Right renal pelvis (tissue), 4 donors: ENCODE measurements at places on chromosomes 16 and 17. TPM values are rescaled to one million over a fixed set of nuclear protein-coding genes. Genes with fewer than 3 reads are reported as not detected.

SLC13A5 gene
- 5.2 TPM for polyA plus RNA-seq

MGAT5B gene
- 1.8 TPM for polyA plus RNA-seq

TMEM220 gene
- 10.2 TPM for polyA plus RNA-seq

AATK gene
- polyA plus RNA-seq: 3.5 TPM

CES5A gene
- 0.37 TPM for polyA plus RNA-seq

KRT39 gene
- polyA plus RNA-seq: not detected

DYNLRB2 gene
- polyA plus RNA-seq: 9.5 TPM

GUCY2D gene
- 0.56 TPM for polyA plus RNA-seq

CDH13 gene
- polyA plus RNA-seq: 10.1 TPM

MYH8 gene
- 0.97 TPM for polyA plus RNA-seq

LAT gene
- 4.5 TPM for polyA plus RNA-seq

NPW gene
- polyA plus RNA-seq: 10.3 TPM

GGT6 gene
- polyA plus RNA-seq: 9.3 TPM

DUSP3 gene
- 62.1 TPM for polyA plus RNA-seq

DHX38 gene
- 64.3 TPM for polyA plus RNA-seq

EME1 gene
- 7.6 TPM for polyA plus RNA-seq

LGALS9B gene
- 0.15 TPM for polyA plus RNA-seq

WNT9B gene
- polyA plus RNA-seq: 11.4 TPM

TPSG1 gene
- polyA plus RNA-seq: 1.3 TPM

OTOP3 gene
- polyA plus RNA-seq: not detected

RNF43 gene
- polyA plus RNA-seq: 13.7 TPM

SULT1A2 gene
- polyA plus RNA-seq: 0.83 TPM

RAB26 gene
- 2.4 TPM for polyA plus RNA-seq

NRN1L gene
- polyA plus RNA-seq: not detected

CD300C gene
- polyA plus RNA-seq: 0.58 TPM

CHST6 gene
- 0.93 TPM for polyA plus RNA-seq

FBXW10B gene
- 1.4 TPM for polyA plus RNA-seq
